ENCODE measurements at places on chromosomes 16 and 17.

- DNase-seq = no peak
Observed at GRCh38 chr17:41948762-41949460, 17.7 kb upstream of the CNP start.

GRCh38 chr17:35775583-35775982, 14.9 kb downstream of the C17orf50 start:
- DNase-seq = no peak

GRCh38 chr16:7369204-7369603, 36.6 kb downstream of the RBFOX1 start:
- DNase-seq = no peak

DNA sequence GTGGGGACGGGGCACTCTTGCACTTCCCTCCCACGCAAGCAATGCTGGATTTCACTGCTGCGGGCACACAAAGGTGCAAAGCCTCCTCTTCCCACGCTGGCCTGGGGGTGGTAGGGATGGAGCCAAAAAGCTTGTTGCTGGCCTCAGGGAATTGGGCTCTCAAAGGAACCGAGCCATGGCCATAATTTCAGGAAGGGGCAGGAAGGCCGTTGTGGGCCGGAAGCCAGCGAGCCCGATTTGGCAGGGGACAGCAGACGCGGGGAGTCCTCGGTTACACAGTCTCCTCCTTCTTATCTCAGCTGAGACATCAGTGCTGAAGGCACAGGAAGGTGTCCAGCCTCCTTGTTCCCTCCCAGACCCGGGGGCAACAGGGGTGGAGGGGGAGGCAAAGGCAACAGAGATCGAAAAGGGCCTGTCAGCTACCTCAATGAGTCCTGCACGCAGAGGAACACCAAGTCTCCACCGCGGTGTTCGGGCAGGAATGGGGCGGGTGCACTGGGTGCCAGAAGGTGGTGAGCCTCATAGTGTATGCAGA, 59.5 kb downstream of the SLFN11 start:
- no peak for DNase-seq

- DNase-seq = no peak
Observed at GRCh38 chr16:48498769-48499631, 111.0 kb downstream of the N4BP1 start.

GRCh38 chr16:15906439-15906838, 18.0 kb upstream of the CEP20 start:
- no peak for DNase-seq

DNA sequence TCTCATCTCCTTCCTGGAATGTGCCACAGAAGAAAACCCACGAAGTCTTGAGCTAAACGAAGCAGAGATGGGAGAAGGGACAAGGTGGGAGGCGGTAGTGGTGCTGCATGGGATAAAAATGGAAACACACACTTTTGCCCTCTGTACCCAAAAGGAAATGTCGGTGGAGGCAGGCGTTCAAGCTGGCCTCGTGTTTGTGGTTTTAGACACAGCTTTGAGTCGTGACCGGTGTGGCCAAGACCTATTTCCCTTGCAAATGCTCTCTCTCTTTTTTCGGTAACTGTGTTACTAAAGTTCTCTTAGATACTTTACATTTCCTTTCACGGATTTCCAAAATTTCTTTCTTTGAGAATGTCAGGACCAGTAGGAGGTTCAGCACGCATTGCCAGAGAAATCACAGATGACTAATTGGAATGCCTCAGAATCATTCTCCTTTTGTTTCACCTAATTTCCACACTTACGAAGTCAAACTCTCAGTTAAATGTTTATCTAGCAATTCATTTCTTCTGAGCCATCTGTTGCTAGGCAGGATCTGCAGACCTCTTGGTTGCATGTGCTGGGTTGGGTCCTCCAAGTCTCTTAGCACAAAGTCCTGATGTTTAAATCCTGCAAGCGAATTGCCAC, 412.3 kb downstream of the MAF start:
- DNase-seq = no peak

DNA sequence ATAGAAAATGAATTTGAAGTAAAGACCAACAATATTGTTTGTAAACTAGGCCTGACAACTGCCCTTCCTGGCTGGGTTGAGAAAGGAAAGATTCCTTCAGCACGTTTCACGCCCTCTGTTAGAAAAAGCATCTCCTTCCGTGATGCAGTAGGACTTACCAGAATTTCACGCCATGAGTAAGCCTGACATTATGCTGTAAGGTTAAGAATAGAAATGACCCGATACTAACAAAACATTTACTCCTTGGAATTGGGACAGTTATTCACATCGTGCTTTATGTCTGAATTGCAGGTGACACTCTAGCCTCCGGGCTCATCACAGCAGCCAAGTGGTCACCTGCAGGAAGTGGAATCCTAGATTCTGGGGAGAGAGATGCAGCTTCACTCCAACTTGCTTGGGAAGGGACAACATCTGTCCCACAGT, 17.5 kb downstream of the MARCHF10 start:
- no peak for DNase-seq

- DNase-seq = no peak
Observed at GRCh38 chr17:44079877-44080821, 9.6 kb downstream of the G6PC3 start.

All from NCI-H1092 treated with DMSO at 0.1 percent for 48 hours (cell line).